ENCODE measurements at places on chromosomes 3 and 15.

- H3K4me3 ChIP-seq, result no peak overlapping the region
- H3K27me3 ChIP-seq, result no peaks in the 10 kb centered on the region
- peak; percentile 68 for DNase-seq
- H3K4me1 ChIP-seq, result peaks cover 9% of the 10 kb centered on the region
- H3K27ac ChIP-seq, result no peak overlapping the region
These were observed 55.2 kb downstream of the HMG20A start for GRCh38 chr15:77475898-77476297.

DNA sequence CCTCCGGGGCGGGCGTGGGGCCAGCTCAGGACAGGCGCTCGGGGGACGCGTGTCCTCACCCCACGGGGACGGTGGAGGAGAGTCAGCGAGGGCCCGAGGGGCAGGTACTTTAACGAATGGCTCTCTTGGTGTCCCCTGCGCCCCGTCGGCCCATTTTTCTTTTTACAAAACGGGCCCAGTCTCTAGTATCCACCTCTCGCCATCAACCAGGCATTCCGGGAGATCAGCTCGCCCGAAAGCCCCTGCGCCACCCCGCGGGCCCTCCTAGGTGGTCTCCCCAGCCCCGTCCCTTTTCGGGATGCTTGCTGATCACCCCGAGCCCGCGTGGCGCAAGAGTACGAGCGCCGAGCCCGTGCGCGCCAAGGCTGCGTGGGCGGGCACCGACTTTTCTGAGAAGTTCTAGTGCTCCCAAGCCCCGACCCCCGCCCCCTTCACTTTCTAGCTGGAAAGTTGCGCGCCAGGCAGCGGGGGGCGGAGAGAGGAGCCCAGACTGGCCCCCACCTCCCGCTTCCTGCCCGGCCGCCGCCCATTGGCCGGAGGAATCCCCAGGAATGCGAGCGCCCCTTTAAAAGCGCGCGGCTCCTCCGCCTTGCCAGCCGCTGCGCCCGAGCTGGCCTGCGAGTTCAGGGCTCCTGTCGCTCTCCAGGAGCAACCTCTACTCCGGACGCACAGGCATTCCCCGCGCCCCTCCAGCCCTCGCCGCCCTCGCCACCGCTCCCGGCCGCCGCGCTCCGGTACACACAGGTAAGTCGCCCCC lies at the start of gene THBS1:
Gene THBS1 (plus strand): TSS at position 595 of the 757 bp plus-strand sequence. CDS start 779 bp downstream, outside the sequence.
- peak; percentile 98 for DNase-seq
- H3K27ac ChIP-seq, result peak within 1 kb of the TSS; percentile 97
- peaks cover 27% of the 10 kb centered on the region for H3K36me3 ChIP-seq
- H3K4me3 ChIP-seq, result peak within 1 kb of the TSS; percentile 51
- no peaks in the 10 kb centered on the region for H3K27me3 ChIP-seq

GRCh38 chr3:124032881-124033359 lies 41.0 kb upstream of the ROPN1 start:
- H3K27me3 ChIP-seq, result no peaks in the 10 kb centered on the region
- H3K27ac ChIP-seq, result peak overlapping the region; percentile 75
- peak; percentile 94 for DNase-seq
- H3K4me1 ChIP-seq, result peaks cover 9% of the 10 kb centered on the region

DNA sequence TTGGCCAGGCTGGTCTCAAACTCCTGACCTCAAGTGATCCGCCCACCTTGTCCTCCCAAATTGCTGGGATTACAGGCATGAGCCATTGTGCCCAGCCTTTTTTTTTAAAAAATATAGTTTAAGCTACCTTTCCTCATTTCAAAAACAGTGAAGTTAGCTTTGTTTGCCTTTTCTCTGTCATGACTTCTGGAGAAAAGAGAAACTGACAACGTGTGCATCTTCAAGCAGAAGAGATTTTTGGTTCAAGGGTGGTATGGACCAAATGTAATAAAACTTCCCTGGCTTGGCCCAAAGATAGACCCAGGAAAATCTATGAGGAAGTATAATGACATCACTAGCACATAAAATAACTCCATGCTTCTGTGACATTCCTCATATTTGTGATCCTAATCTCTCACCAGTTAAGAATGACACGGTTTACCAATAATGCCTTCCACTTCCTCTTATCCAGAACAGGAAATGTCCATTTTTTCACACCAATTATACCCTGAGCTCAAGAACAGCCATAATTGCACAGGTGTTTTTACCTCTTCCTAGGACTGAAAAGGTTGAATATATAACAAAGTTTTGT lies 781.2 kb upstream of the NR2F2 start:
- no peaks in the 10 kb centered on the region for H3K36me3 ChIP-seq
- no peaks in the 10 kb centered on the region for H3K4me1 ChIP-seq
- no peak overlapping the region for H3K27ac ChIP-seq
- no peaks in the 10 kb centered on the region for H3K27me3 ChIP-seq
- no peak for DNase-seq

DNA sequence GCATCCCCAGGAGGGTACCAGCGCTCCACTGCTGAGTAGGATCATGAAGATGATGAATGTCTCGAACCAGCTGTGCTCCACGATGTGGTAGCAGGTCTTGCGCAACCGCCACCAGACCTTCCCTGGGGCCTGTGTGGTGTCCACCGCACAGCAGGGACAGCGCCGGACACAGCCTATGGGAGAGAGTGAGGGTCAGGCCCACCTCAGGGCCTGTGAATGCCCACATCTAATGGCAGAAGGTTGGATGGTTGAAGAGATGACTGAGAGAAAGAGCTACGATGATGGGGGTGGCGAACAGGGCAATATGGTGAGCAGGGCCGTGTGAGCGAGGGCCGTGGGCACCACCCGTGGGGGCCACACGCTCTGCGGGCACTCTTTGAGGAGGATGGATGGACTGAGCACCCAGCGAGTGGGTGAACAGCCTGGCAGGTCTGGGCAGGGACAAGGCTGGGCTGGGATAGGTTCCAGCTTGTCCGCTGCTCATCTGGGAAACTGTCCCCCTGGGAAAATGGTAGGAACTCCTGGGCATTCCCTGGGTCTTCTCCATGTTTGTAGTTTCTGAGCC lies 74.1 kb downstream of the SCN5A start:
- H3K27ac ChIP-seq, result no peak overlapping the region
- no peak for DNase-seq
- H3K36me3 ChIP-seq, result no peaks in the 10 kb centered on the region

- H3K36me3 ChIP-seq, result no peaks in the 10 kb centered on the region
- no peak overlapping the region for H3K27ac ChIP-seq
- no peak overlapping the region for H3K4me3 ChIP-seq
- H3K27me3 ChIP-seq, result no peaks in the 10 kb centered on the region
- H3K4me1 ChIP-seq, result peaks cover 11% of the 10 kb centered on the region
- DNase-seq, result no peak
These were observed 484.5 kb upstream of the PROK2 start for GRCh38 chr3:72269475-72269874.

DNA sequence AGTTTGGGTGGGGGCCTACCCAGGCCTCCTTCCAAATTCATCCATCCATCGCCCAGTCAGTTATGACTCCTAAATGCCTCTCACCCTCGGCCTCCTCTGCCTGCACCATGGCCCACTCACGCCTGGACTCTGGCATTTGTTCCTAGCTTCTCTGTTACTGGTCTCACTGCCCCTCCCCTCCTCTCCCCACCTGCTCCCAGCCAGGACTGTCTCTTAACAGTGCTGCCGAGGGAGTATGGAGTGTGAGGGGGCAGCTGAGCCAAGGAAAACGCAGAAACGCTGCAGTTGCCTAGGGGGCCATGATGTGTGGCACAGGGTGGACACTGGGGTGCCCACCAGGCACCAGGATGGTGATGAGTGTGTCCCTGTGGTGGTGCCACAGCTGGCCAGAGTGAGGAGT lies 3.1 kb downstream of the RCCD1 start:
- peaks cover 20% of the 10 kb centered on the region for H3K36me3 ChIP-seq
- H3K4me3 ChIP-seq, result no peak overlapping the region
- no peak overlapping the region for H3K27ac ChIP-seq
- no peak for DNase-seq
- H3K27me3 ChIP-seq, result no peaks in the 10 kb centered on the region

- H3K27me3 ChIP-seq, result no peaks in the 10 kb centered on the region
- no peak overlapping the region for H3K27ac ChIP-seq
These were observed 337.7 kb upstream of the AGTR1 start for GRCh38 chr3:148360051-148360450.

DNA sequence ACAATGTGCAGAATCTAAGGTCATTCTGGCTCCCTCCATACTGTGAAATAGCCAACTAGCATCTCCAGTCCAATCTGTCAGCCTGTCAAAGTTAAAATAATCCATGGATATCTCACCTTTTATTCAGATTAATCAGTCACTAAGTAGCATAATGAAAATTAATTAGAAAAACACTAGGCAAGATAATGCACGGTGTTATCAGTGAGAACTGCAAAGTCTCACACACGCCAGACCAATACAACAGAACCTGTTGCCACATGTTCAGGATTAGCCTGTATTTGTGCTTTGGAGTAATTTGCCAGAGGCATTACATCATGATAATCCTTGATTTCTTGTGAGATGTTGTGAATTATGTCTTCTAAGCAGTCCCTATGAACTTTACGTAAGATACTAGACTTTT lies 820.4 kb upstream of the ALCAM start:
- no peaks in the 10 kb centered on the region for H3K36me3 ChIP-seq
- no peak overlapping the region for H3K4me3 ChIP-seq
- no peaks in the 10 kb centered on the region for H3K27me3 ChIP-seq
- no peak for DNase-seq

DNA sequence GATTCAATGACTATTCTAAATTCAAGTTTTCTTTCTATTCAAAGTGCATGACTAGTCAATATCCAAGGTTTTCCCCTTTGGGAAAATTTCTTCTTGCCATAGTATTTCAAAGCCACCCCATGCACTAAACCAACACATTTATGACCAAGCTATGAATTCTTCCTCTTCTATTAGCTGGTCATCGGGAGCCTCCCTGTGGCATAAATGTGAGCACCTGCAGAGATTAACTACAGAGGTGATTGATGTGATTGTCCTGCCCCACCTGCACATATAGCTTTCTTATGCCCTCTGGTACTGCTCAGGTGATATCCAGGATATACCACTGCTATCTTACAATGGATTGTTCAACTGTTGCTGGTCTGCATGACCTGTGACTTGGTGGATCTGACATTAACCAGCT lies 694.9 kb downstream of the ZBBX start:
- H3K27me3 ChIP-seq, result no peaks in the 10 kb centered on the region
- H3K27ac ChIP-seq, result no peak overlapping the region
- no peak overlapping the region for H3K4me3 ChIP-seq
- no peak for DNase-seq

All from lung (tissue), 17 donors.